Tibial nerve (tissue), 4 donors: ENCODE measurements at places on chromosomes 7 and 10.

DNA sequence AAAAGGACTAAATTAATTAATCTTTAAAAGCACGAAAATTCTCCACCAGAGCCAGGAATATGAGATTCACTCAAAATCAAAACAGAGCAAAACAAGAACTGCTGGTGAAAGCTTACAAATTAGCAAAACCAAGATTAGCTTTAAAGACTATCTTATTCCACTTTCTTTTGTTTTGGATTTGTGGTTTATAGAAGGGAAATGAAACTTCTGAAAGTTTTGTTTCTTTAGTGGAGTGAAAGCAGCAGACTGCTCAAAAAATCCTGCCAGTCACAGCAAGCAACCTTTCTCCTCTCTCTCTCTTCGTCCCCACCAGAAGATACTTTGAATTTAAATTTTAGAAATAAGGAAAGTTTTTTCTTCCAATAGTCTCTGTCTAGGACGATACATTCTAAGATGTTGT, 7.8 kb downstream of the ACTA2 start:
- no peaks in the 10 kb centered on the region for H3K36me3 ChIP-seq
- H3K27me3 ChIP-seq = no peaks in the 10 kb centered on the region
- H3K27ac ChIP-seq = no peak overlapping the region
- H3K4me3 ChIP-seq = no peak overlapping the region
- DNase-seq = no peak

DNA sequence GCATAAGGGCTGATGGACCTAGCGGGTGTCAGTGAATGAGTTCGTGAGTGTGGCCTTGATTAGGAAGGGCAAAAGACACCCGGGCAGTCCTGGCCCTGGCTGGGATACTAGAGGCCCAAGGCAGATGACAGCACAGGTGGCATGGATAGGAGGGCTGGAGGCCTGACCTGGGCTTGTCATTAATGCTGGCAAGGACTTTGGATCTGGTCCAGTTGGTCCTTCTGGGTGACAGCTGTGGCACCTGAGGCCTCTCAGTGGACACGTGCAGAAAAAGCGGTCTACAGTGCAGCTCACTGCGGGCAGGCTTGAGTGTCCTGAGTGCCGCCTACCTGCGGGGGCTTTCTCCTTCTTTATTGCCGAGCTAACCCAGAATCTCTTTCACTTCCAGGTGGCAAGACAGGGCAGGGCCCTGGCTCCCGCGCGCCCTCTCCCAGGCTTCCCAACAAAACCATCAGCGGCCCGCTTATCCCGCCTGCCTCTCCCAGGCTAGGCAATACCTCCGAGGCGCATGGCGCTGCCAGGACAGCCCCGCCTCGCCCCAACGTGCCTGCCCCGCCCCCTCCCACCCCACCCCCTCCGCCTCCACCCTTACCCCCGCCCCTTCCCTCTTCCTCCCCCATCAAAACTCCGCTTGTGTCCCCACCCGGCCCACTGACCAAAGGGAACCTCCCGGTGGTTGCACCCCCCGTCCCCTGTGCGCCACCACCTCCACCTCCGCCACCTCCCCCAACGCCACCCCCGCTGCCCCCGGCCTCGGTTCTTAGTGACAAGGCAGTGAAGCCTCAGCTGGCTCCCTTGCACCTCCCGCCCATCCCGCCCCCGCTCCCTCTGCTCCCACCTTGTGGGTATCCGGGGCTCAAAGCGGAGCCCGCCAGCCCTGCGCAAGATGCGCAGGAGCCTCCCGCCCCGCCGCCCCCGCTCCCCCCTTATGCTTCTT, 77.4 kb downstream of the WIPF3 start:
- peaks cover 19% of the 10 kb centered on the region for H3K4me1 ChIP-seq
- H3K36me3 ChIP-seq = no peaks in the 10 kb centered on the region
- H3K4me3 ChIP-seq = peak overlapping the region; percentile 19
- DNase-seq = no peak
- H3K27me3 ChIP-seq = peaks cover 6% of the 10 kb centered on the region
- no peak overlapping the region for H3K27ac ChIP-seq

DNA sequence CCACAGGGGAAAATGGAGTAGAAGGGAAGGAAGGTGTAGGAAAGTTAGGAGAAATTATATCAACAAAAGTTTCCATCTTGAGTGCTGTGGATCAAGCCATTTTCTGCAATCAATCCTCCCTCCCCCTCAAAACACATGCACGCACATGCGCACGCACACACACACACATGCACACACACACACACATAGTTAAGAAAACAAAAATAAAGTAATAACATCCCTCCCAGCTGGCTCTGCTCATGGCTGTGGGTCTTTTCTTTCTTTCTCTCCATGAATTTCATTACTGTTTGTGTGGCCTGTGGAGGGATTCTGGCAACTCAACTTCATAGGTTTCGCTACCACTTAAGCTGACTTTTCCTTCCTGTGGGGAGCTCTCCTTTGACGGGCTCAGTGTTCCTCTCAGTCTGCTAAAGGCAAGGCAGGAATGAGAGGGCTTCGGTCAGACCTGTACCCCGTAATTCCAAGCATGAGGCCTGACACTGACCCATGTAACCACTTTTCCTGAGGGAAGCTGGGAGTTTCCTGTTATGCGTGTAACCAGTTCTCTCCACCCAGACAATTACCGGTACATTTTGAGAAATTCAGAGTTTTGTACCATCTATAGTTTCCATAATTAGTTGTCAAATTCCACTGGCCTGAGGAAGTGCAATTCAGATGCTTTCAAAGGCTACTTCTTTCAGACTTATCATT, 79.8 kb downstream of the ZNF92 start:
- H3K27ac ChIP-seq = no peak overlapping the region
- no peaks in the 10 kb centered on the region for H3K4me1 ChIP-seq
- H3K36me3 ChIP-seq = no peaks in the 10 kb centered on the region
- no peaks in the 10 kb centered on the region for H3K27me3 ChIP-seq

DNA sequence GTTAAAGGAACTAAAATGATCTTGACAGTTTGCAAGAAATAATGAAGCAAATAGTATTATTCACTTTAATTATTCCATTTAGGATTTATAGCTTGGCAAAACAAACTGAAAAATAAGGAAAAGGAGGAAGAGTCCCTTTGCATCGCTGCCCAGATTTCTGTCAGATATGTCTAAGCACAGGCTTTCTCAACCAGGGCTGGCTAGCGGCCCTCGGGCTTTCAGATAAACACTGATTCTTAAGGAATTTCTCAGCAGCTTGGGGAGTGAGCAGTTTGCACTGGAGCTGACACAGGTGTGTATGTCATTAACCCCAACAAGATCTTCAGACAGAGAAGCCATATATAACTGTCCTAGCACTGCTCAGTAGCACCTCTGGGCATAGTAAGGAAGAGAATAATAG, 47.9 kb upstream of the SEMA3D start:
- no peak overlapping the region for H3K4me3 ChIP-seq
- H3K27me3 ChIP-seq = no peaks in the 10 kb centered on the region
- H3K36me3 ChIP-seq = no peaks in the 10 kb centered on the region
- DNase-seq = no peak

DNA sequence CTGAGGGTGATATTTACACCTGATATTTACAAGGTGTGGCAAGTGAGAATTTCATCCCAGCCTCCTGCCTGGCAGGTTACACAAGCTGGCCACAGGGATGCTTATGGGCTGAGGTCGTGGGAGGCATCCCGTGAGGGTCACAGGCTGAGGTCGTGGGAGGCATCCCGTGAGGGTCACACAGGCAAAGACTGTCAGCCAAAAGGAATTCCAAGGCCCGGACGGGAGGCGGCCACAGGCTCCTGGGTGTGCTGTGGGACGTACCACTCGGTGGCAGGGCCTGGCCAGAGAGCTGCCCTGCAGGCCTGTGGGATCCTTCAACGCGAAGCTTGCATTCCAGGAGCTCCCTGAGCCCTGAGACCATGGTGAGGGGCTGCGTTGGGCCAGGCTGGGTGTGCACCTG, 460.6 kb downstream of the DNAJB6 start:
- H3K27me3 ChIP-seq = no peaks in the 10 kb centered on the region
- no peaks in the 10 kb centered on the region for H3K4me1 ChIP-seq
- H3K36me3 ChIP-seq = no peaks in the 10 kb centered on the region

DNA sequence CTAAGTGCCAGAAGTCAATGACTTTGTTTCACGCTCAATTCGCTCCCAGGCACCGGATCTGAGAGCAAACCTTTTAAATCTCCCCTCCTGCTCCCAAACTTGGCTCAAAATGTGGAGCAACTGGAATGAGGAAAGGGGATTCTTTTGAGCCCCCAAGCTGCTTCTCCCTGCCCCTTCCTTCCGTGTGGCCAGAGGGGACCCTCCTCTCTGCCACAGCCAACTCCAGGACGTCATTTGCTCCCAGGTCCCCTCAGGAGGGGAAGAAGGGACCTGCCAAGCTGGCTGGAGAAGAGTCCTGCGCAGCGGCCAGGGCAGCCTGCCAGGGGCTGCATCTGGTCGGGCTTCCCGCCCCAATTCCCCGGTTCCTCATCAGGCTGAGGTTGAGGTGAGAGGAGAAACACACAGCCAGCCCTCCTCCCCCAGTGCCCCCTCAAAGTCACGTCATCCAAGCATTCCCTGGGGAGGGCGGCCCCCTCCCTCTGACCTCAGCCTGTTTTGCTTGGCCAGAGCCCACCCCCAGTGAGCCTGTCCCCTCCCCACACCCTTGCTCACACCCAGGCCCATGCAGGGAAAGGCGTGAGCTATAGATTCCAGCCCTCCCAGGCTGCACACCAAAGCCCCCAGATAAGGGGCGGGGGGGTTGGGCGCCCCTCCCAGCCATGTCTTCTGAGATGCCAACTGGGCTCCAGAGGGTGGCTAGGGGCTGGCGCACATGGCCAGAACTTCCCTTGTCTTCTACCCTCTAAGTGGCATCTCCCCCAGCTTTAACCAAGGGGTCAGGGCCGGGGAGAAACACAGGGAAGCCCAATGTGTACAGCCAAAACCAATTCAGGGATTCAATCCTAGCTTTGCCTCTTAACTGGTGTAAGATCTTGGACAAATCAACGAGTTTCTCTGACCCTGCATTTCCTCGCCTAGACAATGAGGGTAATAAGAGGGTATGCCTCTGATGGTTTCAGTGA, 35.0 kb downstream of the SH3PXD2A start:
- H3K36me3 ChIP-seq = no peaks in the 10 kb centered on the region
- H3K27me3 ChIP-seq = no peaks in the 10 kb centered on the region
- H3K27ac ChIP-seq = no peak overlapping the region
- DNase-seq = peak; percentile 71
- H3K4me3 ChIP-seq = no peak overlapping the region

DNA sequence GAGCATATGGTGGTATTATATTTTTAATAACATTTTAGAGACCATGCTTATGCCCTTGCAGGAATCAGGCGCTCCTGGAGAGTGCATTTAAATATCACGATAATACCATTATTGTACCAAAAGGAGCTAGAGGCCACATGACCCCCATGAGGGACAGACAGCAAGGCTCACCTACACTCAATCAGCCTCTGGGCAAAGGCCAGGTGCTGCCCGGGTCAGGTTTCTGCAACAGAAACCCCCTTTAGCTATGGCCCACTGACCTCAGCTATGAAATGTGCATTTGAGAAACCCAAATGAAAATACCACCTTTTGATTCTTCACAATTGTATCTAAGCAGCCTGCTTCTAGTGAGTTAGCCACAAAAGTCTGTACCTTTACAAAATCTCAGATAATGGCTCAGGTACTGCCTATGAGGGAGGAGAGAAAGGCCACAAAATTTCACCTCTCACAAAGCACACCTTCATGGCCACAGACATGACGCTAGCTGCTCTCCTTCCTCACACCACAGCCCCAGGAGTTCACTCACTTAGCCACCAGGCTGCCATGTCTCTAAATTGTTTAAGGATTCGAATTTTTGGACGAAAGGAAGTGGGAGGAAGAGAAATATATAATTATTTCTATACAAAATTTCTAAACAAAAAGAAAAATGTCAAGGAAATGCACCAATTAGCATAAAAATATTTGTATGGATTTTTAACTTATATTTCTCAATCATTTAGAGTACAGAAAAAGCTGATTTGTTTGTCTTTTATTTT, 79.9 kb downstream of the GLI3 start:
- no peaks in the 10 kb centered on the region for H3K36me3 ChIP-seq
- H3K4me1 ChIP-seq = peaks cover 48% of the 10 kb centered on the region
- DNase-seq = no peak
- no peak overlapping the region for H3K4me3 ChIP-seq
- H3K27ac ChIP-seq = no peak overlapping the region
- no peaks in the 10 kb centered on the region for H3K27me3 ChIP-seq
